ENCODE measurements at places on chromosomes 2 and 18.

- peak; percentile 62 for DNase-seq
These were observed 106.7 kb downstream of the DTNB start for GRCh38 chr2:25566694-25567093.

DNA sequence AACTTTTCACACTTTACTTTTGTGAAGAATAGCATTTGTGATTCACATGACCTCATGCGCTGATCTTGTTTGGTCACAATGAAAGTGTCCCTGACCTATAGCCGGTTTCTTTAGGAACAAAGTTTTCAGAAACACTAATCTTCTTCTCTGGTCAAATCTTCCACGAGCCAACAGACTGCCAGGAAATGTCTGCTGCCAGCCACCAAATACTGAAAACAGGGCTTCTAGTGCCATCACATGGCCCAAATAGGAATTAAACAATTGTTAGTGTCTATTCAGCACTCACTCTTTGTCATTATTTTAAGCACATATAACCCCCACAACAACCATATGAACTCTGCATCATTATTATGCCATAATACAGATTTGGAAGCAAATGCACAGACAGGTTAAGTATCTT lies 286.5 kb upstream of the SYT4 start:
- DNase-seq, result peak; percentile 46

DNA sequence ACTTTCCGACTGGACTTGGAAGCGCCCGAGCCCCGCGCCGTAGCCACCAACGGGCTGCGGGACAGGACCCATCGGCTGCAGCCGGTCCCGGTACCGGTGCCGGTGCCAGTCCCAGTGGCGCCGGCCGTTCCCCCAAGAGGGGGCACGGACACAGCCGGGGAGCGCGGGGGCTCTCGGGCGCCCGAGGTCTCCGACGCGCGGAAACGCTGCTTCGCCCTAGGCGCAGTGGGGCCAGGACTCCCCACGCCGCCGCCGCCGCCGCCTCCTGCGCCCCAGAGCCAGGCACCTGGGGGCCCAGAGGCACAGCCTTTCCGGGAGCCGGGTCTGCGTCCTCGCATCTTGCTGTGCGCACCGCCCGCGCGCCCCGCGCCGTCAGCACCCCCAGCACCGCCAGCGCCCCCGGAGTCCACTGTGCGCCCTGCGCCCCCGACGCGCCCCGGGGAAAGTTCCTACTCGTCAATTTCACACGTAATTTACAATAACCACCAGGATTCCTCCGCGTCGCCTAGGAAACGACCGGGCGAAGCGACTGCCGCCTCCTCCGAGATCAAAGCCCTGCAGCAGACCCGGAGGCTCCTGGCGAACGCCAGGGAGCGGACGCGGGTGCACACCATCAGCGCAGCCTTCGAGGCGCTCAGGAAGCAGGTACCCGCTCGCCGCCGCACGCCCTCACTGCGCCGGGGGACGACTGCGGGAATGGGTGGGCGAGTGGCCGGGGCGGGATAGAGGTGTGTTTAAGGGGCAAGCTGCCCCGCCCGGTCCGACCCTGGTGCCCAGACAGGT lies 713 bp downstream of the ATOH8 start:
- peak; percentile 53 for DNase-seq

DNA sequence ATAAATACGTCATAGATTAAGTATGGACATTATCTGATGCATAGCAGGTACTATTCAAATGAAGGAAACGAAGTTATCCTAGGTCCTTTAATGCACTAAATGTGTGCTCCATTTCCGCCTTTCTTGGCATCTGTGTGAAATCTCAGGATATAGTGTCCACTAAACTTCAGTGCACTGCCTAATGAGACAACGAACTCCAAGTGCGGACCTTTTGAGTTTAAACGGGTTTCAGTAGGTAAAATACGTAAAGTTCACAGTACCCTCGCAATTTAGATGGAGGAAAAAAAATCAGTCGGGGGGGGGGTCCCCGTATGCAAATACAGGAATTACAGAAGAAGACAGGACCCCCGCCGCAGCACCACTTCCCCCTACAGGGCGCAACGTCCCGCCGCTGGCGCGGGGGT lies 729 bp upstream of the REL start:
- DNase-seq, result no peak

DNA sequence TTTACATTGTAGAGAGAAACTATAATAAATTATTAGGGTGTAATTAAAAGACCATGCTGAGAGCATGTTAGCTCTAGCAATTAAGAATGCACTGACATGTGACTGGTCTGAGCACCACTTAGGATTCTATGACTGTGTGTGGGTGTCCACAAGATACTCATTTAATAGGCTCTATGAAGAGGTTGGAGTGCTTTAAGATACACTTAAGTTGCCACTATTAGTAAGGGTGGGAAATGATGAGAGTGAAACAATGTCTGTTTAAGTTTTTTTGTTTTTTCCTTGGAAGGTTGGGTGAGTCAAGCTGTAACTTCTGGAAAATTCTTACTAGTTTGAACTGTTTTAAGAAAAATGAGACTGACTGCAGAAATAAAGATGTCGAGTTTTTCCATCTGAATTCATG lies 1.8 kb upstream of the FAP start:
- DNase-seq, result peak; percentile 45

Measured in iris pigment epithelial cell (primary cell).